NCI-H748 treated with DMSO at 0.1 percent for 48 hours (cell line): ENCODE measurements at places on chromosomes 1 and 21.

- DNase-seq: no peak
Measured at GRCh38 chr21:26739189-26739588, 106.0 kb downstream of the ADAMTS1 start.

DNA sequence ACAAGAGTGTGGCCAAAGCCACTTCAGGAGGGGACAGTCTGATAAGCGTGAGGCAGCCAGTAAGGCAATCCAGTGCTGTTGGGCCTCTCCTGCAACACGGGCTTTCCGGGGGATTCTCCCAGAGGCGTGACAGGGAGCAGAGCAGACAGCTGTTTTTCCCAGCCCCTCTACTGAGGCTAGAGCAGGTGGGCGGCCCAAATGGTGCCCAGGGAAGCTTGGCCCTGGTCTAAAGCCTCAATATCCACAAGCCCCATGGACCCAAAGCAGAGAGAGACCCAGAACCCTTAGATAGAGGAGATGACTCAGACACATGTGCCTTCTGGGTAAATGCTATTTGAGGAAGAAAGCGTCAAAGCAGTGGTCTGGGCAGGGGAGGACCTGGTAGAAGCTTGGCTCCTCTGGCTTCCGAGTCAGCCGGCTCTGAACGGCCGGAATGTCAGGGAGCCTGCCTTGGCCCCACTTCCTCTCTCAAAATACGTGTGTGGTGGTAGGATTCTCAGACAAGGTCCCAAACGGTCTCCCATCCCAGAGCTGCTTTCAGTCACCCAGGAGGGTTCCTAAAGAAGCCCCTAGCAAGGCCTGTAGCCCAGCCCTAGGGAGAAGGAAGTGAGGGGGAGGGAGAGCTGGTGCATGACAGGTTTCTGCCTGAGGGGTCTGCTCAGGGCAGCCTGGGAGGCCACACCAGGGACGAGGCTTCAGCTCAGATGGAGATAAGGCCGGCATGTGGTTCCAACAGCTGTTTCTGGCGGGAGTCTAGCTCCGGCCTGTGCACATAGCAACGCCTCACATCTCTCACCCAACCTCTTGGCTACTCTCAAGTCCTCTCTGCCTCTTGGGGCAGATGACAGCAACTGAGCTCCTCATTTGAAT is 28.8 kb downstream of the PIK3C2B start:
- no peak for DNase-seq

DNA sequence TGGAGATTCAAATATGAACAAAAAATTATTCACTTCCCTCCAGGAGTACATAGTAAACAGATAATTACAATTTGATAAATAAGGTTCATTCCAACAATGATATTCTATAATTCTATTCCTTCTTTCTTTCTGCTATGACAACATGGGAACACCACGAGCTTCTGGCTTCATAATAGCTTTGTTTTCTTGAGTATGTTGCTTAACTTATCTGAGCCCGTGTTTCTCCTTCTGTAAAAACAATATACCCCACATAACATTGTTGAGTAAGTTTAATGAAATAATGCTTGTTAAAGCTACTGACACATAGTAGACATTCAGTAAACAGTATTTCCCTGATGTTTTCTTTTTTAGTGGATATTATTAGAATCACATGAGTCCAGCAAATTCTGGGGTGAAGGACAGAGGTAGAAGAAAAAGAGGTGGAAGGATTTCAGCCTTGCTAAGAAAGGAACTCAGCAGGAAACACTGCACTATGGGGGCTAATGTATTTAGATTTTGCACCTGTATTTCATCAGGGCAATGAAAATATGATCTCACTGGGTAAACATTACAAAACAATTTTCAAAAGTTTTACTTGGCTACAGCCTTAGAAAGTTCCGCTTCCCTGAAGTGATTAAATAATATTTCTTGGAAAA is 430.8 kb upstream of the C1orf87 start:
- no peak for DNase-seq

DNA sequence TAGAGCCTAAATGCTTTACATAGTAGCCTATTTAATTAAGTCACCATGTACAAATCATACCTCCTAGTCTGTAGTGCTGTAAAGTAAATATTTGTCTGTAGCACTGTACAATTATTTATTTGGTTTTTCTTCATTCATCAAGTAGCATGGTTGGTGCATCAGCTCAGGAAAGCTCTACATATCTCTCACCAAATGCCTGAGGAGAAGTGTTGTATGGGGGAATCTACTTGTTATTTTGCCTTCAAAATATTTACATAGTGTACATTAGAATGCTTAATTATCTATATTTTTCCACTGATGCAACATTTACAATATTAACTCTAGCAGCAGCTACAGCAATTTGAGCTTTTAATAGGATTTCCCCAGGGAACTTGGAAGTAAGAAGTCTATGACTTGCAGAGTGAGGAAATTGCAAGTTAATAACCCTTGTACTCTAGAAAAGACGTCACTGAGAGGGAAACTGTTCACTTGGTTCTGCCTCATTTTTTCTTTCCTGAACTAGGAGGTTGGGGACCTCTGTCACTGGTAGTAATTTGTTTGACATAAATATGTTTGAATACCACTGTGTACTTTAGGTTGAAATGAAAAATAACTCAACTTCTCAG is 207.4 kb downstream of the PDE4B start:
- no peak for DNase-seq

DNA sequence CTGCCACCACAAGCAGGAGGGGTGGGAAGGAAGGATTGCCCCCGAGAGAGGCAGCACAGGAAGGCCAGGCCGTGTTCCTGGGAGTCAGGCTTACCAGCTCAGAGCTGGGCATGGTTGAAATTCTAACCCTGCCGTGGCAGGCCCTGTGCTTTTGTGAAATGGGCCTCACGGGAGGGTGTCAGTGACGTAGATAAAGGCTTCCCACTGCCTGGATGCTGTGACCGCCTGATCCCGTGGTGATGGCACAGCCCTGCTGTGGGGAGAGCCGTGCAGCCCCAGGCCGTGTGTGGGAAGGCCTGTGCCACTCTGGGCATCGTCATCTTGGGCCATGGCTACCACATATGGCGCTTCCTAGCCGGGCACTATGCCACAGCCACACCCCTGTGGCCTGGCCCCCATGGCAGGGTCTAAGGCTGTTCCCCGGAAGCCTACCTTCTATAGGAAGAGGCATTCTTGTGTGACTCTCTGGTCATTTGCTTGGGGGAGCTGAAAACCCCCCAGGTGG is 161.3 kb downstream of the PCBP3 start:
- no peak for DNase-seq

DNA sequence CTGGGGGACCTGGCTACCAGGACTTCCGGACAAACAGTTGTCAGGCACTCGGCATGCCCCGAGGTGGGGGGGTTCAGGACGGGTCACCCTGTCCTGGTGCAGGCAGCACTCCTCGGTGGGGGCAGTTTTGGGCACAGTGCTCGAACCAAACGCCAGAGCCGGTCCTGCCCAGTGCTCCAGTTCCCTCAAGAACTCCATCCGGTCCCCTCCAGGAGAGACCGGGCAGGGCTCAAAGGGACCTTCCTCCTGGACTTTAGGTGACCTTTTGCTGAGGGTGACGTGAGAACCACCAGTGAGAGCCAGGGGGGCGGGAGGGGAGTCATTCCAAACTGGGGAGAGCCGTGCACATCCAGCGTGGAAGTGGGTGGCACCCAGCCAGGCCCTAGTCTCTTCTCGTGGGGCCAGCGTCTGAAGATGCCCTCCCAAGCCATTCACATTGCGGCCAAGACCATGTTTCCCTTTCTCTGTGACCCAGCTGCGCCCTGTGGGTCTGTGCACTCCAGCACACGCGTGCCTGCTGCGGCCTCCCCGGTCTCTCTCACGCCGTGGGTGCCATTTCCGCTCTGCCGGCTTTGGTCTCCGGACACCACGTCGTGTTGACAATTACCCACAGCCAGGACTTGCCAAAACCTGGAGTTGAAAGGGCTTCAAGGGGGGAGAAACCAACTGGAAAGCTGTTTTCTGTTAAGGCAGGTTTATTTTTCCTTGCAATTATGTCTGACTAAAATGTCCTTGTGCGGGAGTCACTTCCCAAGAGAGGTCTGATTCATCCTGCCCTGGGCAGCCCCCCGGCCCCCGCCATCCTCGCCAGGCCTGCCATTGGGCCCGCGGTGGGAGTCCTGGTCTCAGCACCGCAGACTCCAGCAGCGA is 178.8 kb upstream of the ARHGEF16 start:
- no peak for DNase-seq

- DNase-seq: no peak
Measured at GRCh38 chr1:44848456-44849181, 5.6 kb upstream of the PTCH2 start.

DNA sequence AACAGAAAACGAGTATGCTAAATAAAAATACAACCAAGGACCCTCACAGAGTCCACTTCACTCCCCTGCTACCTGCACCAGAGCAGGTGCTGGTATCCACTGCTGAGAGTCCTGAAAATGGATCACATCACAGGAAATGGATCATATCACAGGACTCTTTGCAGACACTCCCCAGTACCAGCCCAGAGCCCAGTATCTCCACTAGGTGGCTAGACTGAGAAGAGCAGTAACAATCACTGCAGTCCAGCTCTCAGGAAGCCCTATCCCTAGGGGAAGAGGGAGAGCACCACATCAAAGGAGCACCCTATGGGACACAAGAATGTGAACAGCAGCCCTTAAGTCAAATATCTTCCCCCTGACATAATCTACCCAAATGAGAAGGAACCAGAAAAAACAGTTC is 28.0 kb downstream of the AGBL4 start:
- DNase-seq: no peak

GRCh38 chr1:27161594-27161993 is 6.7 kb upstream of the SLC9A1 start:
- DNase-seq: no peak

- DNase-seq: no peak
Measured at GRCh38 chr1:63405021-63405420, 37.6 kb downstream of the ALG6 start.

GRCh38 chr1:43066578-43066977 is 105.5 kb downstream of the EBNA1BP2 start:
- no peak for DNase-seq

- DNase-seq: no peak
Measured at GRCh38 chr1:209527993-209528717, 55.4 kb upstream of the CAMK1G start.
